ENCODE measurements at places on chromosomes 2 and 18.

- no peak for DNase-seq
Observed at GRCh38 chr2:102082571-102083392, 59.8 kb upstream of the IL1R1 start.

- DNase-seq = no peak
Observed at GRCh38 chr2:138654146-138654545, 126.0 kb downstream of the NXPH2 start.

GRCh38 chr2:43340066-43340465 lies 113.7 kb upstream of the ZFP36L2 start:
- no peak for DNase-seq

DNA sequence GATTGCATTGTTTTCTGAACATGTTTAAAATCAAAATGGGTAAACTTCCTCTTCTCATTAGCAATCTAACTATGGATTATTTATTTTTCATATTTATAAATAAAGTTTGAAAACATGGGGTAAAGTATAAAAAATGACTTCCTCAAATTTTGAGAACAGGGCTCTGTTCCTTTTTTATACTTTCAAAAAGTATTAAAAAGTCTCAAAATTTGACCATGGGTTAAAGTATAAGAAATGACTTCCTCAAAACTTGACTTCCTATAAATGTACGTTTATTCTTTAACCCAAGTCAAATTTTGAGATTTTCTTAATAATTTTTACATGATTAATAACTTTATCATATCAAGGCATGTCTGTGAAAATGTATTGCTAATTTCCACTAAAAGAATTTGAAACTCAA lies 512.4 kb downstream of the GALR1 start:
- DNase-seq = no peak

- DNase-seq = no peak
Observed at GRCh38 chr2:146527166-146527565, 1317.7 kb upstream of the ACVR2A start.

- no peak for DNase-seq
Observed at GRCh38 chr2:100257939-100258338, 64.4 kb downstream of the LONRF2 start.

DNA sequence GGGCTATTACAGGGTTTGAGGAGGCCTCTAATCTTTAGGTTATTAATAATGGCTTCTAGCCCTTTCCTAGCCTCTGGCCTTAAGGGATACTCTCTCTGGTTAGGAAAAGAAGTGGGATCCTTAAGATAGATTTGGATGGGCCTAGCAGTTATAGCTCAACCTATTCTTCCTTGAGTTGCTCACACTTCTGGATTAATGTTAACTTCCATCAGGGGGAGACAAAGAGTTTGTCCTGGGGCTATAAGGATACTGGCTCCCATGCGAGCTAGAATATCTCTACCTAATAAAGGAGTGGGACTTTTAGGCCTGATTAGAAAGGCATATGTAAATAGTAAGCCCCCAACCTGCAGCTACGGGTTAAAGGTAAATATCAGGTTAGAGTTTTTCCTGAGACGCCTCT lies 14.3 kb upstream of the PTH2R start:
- no peak for DNase-seq

GRCh38 chr2:54610700-54611099 lies 112.8 kb upstream of the EML6 start:
- DNase-seq = no peak

DNA sequence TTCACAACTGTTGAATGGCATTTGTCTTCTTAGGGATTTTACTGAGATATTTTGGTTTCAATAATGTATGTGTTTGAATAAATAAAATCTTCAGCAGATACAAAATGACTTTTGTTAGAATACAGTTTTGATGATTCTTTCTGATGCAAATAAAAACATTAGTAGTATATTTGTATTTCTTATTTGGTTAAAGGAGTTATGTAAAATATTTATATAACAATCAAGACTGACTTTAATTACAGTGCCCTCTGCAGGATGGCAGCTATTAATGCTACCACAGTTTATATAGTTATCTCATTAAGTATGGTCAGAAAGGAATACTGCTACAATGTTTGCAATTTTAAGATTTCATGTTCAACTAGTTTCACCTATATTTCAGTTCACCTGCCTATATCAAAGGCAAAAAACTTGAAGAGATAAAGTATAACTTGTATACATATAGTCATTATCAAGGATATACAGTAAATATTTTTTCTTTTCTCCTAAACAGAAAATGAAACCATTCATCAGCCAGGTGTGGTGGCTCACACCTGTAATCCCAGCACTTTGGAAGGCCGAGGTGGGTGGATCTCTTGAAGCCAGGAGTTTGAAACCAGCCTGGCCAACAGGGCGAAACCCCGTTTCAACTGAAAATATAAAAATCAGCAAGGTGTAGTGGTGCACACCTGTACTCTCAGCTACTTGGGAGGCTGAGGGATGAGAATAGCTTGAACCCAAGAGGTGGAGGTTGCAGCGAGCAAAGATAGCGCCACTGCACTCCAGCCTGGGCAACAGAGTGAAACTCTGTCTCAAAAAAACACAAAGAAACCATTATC lies 19.8 kb downstream of the ARL5A start:
- no peak for DNase-seq

- DNase-seq = no peak
Observed at GRCh38 chr18:63881851-63882250, 5.7 kb upstream of the SERPINB2 start.

- no peak for DNase-seq
Observed at GRCh38 chr2:41400088-41400665, 647.6 kb upstream of the PKDCC start.

All from head of caudate nucleus (tissue), 42 donors.